ENCODE measurements at places on chromosomes 2 and 18.

DNA sequence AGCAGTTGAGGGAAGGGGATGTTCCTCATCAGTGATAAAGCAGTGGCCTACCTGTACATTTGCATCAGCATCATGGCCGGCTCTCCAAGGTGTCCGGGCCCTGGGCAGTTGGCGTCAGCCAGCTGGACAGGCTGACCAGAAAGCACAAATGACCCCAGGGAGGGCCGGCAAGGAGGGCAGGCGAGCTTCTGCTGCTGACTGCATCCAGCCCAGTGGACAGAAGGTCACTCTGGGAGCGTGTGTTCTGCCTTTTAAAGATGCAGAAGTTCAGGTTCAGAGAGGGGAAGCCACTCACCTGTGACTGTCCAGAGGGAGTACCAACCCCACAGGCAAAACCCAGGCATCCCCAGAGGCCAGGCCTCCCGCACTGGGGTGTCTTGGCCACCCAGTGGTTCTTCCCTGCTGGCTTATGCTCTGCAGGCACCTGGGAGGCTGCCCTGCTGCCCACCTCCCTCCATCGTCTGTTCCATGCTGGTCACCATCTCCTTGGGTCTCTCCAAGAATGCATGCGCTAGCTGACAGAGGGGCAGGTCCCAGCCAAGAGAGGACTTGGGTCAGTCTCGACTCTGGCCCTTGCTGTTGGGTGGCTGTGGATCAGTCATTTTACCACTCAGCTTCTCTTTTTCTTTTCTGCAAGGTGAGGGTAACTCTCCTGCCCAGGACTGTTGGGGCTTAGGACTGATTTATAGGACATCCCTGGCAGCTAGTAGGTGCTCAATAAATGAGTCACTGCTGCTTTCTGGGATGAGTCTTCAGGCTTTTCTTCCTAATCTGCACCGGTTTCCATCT, 89.9 kb downstream of the INHBB start:
- no peak for DNase-seq

- DNase-seq, result no peak
Observed at GRCh38 chr2:24050041-24050979, 769 bp downstream of the FKBP1B start.

- DNase-seq, result no peak
Observed at GRCh38 chr2:179855673-179856072, 5.7 kb downstream of the ZNF385B start.

DNA sequence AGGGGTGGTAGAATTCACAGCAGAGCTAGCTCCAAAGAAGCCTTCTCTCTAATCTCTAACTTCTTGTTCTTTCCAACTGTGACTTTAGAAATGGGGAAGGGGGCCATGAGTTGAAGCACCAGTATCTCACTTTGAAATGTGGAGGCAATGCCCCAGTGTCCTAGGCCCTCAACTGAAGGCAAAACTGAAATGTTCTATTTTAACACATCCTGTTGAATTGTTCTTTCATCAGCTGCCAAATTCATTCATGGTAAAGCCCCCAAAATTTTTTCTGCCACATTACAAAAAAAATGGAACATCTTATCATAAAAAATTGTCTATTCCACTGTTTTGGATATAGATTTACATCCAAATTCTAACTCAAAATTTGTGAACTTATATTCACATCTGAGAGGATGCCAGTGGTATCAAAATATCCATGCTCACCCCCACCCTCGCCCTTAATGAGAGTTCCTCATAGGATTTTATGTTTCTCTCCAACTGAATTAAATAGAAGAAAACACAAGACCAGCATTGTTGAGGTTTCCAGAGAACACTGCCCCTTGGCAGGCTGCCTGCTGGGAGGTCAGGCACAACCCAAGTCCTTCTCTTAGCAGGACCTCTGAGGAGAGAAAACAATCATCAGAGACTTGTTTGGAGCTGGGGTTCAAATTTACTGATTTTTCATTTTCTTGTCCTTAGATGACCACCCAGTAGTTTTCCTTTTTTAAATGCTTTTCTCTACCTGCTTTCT, 147.4 kb upstream of the PGAP1 start:
- DNase-seq, result no peak

DNA sequence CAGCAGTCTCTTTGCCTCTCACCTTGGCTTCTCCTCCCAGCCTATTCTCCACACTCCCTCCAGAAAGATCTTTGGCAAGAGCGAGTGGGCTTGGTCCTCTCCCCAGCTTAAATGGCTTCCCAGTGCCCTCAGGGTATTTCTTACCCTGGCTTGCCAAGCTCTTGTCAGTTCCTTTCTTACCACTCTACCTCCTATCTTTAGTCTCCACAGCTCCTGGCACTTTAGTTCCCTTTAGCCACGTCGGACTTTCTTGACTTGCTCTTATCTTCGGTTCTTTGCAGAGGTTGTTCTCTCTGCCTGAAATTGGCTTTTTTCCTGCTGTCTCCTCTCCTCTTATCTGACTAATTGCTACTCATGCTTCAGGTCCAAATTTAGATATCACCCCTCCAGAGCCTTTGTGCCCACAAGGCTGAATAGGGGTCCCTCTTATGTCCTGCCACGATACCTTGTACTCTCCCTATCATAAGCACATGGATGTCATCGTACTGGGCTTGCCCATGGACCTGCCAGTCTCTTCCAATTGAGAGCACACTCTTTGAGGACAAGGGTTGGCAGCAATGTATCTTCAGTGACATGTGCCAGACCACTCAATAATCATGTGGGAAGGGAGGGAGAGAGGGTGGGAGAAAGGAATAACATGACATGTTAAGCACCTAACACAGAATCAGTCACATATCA, 131.7 kb upstream of the CTAGE1 start:
- DNase-seq, result no peak

GRCh38 chr2:188527581-188527993, 235.9 kb downstream of the GULP1 start:
- no peak for DNase-seq
